Brain microvascular endothelial cell (primary cell): ENCODE measurements at places on chromosomes 4 and X.

DNA sequence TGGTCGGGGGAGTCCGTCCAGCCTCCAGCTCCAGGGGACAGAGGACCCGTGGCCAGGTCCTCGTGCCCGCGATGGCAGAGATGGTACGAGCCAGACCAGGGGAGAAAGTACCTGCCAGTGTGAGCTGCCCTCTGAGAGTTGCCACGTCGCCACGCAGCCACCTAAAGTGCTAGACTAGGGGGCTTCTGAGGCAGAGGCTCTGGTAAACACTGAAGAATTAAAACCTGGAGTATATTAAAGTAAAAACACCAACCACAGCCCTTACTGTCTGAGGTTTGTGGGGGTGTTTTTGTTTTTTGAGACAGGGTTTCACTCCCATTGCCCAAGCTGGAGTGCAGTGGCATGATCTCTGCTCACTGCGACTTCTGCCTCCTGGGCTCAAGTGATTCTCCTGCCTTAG is 60.1 kb upstream of the SORCS2 start:
- DNase-seq, result no peak

GRCh38 chr4:15864651-15865566 is 73.6 kb downstream of the FGFBP1 start:
- no peak for DNase-seq

DNA sequence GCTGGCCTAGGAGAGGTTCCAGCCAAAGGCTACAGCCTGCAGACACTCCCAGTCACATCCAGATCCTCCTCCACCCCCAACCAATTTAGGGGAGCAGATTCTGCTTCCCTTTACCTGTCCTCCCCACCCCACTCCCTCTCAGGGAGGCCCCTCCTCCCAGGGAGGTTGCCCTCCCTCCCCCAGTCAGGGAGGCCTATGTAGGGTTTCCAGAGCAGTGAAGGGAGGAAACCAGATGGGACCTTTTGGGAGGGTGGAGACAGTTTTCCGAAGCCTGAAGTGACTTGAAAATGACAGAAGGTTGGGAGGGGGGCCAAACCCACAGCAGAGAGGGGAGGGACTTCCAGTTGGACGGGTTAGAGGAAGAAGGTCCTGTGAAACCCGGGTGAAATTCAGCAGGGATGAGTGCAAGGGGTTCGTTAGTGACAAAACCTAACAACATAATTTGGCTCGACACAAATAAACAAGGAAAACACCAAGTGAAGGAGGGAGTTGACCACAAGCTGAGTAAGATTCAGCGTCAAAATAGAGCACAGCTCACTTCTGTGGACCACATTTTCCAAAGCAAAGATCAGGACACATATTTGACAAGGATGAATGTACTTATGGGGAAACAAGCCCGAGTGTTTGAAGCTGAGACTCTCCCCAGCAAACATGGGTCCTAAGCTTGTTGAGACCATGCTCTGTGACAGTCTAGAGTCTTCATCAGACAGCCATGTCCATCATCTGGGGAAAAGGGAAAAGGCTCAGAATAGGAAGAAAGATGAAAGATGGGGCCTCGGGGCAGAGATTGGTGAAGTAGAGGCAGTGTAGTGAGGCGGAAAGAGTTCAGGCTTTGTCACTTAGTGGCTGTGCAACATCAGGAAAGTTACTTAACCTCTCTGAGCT is 46.4 kb downstream of the PRPS1 start:
- peak; percentile 79 for DNase-seq

DNA sequence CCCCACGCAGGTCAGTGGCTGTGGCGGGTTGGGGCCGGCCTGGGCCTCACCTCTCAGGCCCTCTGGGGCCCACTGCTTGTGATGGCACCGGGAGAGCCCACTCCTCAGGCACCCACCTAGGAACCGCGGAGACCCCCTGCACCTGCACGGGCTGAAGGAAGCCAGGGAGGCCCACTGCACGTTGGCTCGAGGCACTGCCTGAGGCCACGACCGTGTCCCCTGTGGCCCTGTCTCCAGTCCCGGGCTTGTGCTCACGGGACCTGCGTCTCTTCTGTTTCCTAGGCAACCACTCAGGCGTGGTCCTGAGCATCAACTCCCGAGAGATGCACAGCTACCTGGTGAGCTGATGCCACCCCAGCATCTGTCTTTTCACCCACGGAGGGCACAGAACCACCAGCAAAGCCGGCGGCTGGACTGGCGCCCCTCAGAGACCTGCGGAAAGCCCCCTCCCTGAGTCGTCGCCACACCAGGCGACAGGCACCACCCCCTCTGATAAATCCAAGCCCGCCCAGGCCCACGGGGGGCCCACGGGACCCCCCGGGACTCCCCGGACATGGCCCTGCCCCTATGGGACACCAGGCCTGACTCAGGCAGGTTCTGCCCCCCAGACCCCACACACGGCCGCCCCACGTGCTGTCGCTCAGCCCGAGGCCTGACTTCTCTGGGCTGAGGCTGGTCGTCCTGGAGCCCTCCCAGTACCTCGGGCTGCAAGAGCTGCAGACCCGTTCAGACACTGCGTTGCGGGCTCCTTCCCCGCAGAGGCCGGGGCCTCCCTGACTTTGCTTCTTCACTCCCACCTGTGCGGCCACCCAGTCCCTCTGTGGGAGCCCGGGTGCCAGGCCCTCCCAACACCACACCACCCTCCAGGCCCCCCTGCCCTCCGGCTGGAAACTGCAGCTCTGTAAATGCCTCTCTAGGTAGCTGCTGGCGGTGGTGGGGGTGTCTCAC is 199.5 kb downstream of the AFAP1 start:
- no peak for DNase-seq

DNA sequence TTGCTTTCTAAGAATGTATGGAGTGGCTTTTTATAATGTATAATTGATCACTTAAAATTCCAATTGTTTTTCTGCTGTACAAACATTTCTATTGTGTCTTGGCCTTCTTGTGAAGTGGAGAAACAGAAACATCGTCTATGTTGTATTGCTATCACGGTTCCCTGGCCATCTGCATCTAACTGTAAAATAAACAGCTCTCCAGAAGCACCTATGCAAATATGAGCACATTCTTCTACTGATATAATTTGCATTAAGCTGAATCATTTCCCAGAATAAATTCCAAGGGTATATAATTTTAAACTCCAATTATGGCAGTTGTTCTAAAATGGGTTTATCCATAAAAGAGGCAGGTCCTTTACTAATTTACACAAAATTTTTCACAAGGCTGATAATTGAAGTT is 261.6 kb upstream of the STS start:
- no peak for DNase-seq

DNA sequence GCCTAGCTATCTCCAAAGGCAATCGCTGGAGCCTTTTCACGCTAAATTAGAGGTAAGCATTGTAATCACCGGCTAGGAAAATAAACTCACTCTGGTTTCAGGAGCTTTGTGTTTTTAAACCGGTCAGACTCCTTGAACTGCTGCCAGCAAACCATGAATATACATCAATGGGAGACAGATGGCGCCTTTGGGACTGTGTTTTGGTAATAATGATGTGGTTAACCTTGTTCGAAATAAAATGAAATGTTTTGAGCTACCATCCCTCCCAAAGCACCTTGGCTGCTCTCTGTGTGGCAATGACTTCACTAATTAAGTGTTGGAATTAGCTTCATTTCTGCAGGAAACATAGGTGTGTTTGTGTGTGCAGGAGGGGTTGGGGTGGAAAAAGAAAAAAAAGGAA is 65.3 kb downstream of the CLNK start:
- peak; percentile 39 for DNase-seq
